Activated naive CD4-positive, alpha-beta T cell treated with anti-CD3 and anti-CD28 coated beads for 36 hours (primary cell): ENCODE measurements at places on chromosomes 12 and 14. TPM values are rescaled to one million over a fixed set of nuclear protein-coding genes. Genes with fewer than 3 reads are reported as not detected.
A peak's percentile ranks its signal among the peaks of the same experiment; 100 is the strongest.

- H3K4me1 ChIP-seq: peaks cover 41% of the 10 kb centered on the region
- H3K27me3 ChIP-seq: no peaks in the 10 kb centered on the region
- no peak for DNase-seq
- H3K4me3 ChIP-seq: no peak overlapping the region
- peaks cover 12% of the 10 kb centered on the region for H3K36me3 ChIP-seq
- H3K27ac ChIP-seq: no peak overlapping the region
Observed at GRCh38 chr12:47122602-47123001, 42.8 kb upstream of the AMIGO2 start.

- no peak overlapping the region for H3K27ac ChIP-seq
- no peak for DNase-seq
- peaks cover 19% of the 10 kb centered on the region for H3K27me3 ChIP-seq
- H3K36me3 ChIP-seq: no peaks in the 10 kb centered on the region
- no peak overlapping the region for H3K4me3 ChIP-seq
Observed at GRCh38 chr14:49405291-49405690, 180.9 kb downstream of the RPS29 start.

- no peak for DNase-seq
- H3K27me3 ChIP-seq: no peaks in the 10 kb centered on the region
- no peaks in the 10 kb centered on the region for H3K4me1 ChIP-seq
- no peak overlapping the region for H3K27ac ChIP-seq
- no peaks in the 10 kb centered on the region for H3K36me3 ChIP-seq
Observed at GRCh38 chr14:83842547-83842946, 1687.4 kb upstream of the FLRT2 start.

- peak overlapping the region; percentile 95 for H3K4me3 ChIP-seq
- H3K27me3 ChIP-seq: no peaks in the 10 kb centered on the region
- DNase-seq: peak; percentile 88
- H3K4me1 ChIP-seq: peaks cover 33% of the 10 kb centered on the region
Observed at GRCh38 chr12:56189918-56190694, 823 bp upstream of the SMARCC2 start.

GRCh38 chr12:68901551-68901950 lies 31.4 kb downstream of the CPM start:
- H3K36me3 ChIP-seq: peaks cover 19% of the 10 kb centered on the region
- peaks cover 9% of the 10 kb centered on the region for H3K4me1 ChIP-seq
- no peak overlapping the region for H3K4me3 ChIP-seq
- no peak overlapping the region for H3K27ac ChIP-seq

Gene DDN
- total RNA-seq: 0.20 TPM

GRCh38 chr14:57871459-57872080 lies 5.7 kb upstream of the SLC35F4 start:
- no peak overlapping the region for H3K4me3 ChIP-seq
- no peak overlapping the region for H3K27ac ChIP-seq
- H3K27me3 ChIP-seq: peaks cover 12% of the 10 kb centered on the region
- DNase-seq: peak; percentile 31
- no peaks in the 10 kb centered on the region for H3K36me3 ChIP-seq
- H3K4me1 ChIP-seq: no peaks in the 10 kb centered on the region

DNA sequence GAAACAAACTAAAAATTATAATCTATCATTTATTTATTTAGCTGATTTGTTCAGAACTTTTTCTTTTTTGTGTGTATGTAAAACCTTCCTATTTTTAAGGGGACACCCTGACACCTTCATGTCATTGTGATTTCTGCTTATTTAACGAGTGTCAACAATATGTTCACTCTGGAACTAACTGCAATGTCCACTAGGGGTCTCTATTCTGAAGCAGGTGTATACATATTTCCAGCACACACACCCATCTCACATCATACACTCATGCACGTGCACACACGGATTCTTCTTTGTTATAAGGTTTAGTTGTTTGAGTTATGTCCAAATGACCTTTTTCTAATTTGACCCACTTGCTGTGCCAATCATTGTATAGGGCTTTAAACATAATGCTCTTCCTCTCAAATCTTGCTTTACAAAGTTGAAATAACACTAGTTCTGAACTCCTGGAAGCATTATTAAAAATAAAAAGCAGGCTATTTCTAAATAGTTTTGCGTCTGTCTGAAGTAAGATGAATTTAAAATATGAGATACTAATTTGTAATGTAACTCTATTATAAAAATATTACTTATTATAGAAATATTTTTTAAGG lies 15.5 kb downstream of the E2F7 start:
- no peaks in the 10 kb centered on the region for H3K4me1 ChIP-seq
- peaks cover 8% of the 10 kb centered on the region for H3K36me3 ChIP-seq
- no peak for DNase-seq

Gene TMEM119
- total RNA-seq: not detected

DNA sequence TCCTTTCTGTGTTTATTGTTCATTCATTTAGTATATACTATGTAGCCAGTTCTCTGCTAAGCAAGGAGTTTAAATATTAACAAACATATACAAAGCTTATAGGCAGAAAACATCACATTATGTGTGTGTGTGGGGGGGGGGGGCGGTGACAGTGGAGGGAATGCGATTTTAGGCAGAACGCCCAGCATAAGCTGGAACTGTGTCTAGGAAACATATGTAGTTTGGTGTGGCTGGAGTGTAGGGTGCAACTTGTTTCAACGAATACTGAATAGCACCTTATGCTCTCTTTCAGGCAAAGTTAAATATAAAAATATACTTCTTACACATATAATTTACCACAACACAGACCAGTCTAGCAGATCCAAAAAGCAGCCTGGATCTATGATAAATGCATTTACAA lies 980.6 kb downstream of the SLC6A15 start:
- no peaks in the 10 kb centered on the region for H3K36me3 ChIP-seq
- no peak for DNase-seq
- no peaks in the 10 kb centered on the region for H3K27me3 ChIP-seq
- H3K4me1 ChIP-seq: no peaks in the 10 kb centered on the region
